ENCODE measurements at places on chromosomes 16 and 17. TPM values are rescaled to one million over a fixed set of nuclear protein-coding genes. Genes with fewer than 3 reads are reported as not detected.

DNA sequence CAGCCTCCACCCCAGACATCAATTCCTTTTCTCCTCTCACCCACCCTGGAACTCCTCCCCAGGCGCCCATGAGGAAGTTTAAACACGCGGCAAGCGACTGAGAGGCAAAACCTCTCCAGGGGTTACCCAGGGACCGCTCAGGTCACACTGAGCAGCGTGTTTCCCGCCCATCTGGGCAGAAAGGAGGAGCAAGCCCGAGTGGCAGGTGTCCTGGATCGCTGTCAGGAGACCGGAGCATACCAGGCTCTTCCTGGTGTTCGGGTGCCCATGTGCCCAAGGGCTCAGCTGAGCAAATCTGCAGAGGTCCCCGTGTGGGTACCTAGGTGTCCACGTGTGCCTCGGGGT is 491 bp downstream of the SLC25A19 start:
- peak overlapping the region; percentile 100 for H3K27ac ChIP-seq
- no peaks in the 10 kb centered on the region for H3K27me3 ChIP-seq
- DNase-seq = peak; percentile 66
- peak overlapping the region; percentile 96 for H3K4me3 ChIP-seq

GRCh38 chr16:63201851-63202250 is 1165.6 kb upstream of the CDH8 start:
- DNase-seq = no peak
- H3K36me3 ChIP-seq = no peaks in the 10 kb centered on the region
- H3K4me1 ChIP-seq = no peaks in the 10 kb centered on the region
- no peak overlapping the region for H3K4me3 ChIP-seq
- no peaks in the 10 kb centered on the region for H3K27me3 ChIP-seq

DNA sequence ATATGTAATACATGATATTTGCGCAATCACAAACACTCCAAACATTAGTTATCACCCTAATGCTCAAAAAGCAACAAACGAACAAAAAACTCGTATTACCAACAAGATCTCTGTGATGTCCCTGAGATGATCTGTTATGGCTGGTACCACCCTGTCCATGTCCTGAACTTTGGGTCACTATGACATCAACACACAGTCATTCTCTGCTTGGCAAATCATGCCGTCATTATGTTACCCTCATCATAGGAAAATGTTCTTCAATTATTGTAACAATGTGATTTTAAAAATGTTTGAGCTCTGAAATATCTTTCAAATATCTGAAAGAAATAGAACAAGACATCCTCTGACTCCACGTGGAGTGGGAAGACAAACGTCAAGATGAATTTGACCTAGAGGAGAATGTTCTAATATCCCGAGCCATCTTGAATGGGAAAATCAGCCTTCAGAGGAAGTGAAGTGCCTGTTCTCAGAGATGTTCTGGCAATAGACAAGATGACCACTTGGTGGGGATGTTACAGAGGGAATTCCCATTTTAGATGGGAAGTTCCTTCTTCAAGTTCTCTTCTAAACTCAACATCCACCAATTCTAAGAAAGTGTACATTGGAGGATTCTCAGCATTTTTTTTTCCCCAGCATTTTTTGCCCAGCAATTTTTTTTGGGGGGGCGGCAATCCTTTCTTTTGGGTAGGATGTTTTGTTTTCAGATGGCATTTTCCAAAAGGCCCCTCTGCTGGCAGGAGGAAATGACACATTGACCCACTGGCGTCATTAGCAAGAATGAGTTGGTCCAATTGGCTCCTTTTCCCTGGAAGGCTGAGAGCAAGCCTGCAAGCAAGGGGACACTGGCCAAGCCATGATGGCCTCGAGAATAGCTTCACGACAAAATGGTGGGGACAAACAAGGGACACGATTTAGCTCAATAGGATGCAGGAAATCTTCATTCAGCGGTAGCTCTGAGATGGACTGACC is 3.7 kb upstream of the HSD17B2 start:
- no peak overlapping the region for H3K4me3 ChIP-seq
- DNase-seq = no peak
- H3K36me3 ChIP-seq = no peaks in the 10 kb centered on the region
- H3K27ac ChIP-seq = no peak overlapping the region

ALDOA gene
- total RNA-seq = 1,724 TPM

TMEM100 gene
- total RNA-seq = not detected

TEKT1 gene
- total RNA-seq = not detected

- DNase-seq = no peak
- no peak overlapping the region for H3K4me3 ChIP-seq
- no peaks in the 10 kb centered on the region for H3K4me1 ChIP-seq
- peaks cover 31% of the 10 kb centered on the region for H3K27me3 ChIP-seq
Observed at GRCh38 chr17:21482189-21482865, 106.2 kb downstream of the KCNJ12 start.

GRCh38 chr16:81647527-81647926 is 131.6 kb upstream of the PLCG2 start:
- H3K4me1 ChIP-seq = peaks cover under 1% of the 10 kb centered on the region
- no peaks in the 10 kb centered on the region for H3K27me3 ChIP-seq
- H3K27ac ChIP-seq = no peak overlapping the region
- no peaks in the 10 kb centered on the region for H3K36me3 ChIP-seq
- no peak overlapping the region for H3K4me3 ChIP-seq
- no peak for DNase-seq

ZP2 gene
- not detected for total RNA-seq

MYH2 gene
- total RNA-seq = not detected

DNA sequence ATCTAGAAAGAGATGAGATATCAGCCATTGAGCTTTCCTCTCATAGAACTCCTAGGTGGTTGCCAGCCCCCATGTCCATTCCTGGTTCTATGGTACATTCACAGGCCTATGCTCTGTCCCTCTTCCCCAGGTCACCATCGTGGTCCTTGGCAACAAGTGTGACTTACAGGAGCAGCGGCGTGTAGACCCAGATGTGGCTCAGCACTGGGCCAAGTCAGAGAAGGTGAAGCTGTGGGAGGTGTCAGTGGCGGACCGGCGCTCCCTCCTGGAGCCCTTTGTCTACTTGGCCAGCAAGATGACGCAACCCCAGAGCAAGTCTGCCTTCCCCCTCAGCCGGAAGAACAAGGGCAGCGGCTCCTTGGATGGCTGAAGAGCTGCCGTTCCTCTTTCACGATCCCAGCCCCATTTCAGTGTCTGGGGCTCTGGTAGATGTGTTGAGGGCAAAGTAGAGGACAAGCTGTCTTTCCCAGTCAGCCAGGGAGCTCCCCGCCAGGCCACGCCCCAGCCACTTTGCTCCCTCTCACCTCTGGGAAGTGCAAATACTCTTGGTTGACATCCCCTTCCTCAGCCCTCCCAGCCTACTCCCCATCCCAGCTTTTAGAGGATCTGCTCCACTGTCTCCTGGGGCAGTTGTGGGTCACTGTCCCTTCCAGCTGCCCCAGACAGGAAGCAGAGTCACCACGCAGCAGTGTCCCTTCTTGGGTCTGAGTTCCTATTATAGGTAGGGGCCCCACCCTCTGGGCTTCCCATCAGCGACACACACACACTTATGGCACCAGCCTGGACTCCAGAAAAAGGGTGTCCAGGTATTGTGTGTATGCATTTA is 3.8 kb downstream of the NKIRAS2 start:
- DNase-seq = no peak
- H3K4me1 ChIP-seq = peaks cover 27% of the 10 kb centered on the region
- peaks cover 8% of the 10 kb centered on the region for H3K36me3 ChIP-seq
- no peaks in the 10 kb centered on the region for H3K27me3 ChIP-seq
- H3K4me3 ChIP-seq = no peak overlapping the region

GRCh38 chr16:84726669-84727467 is 27.1 kb downstream of the USP10 start:
- H3K4me1 ChIP-seq = peaks cover 66% of the 10 kb centered on the region

DNA sequence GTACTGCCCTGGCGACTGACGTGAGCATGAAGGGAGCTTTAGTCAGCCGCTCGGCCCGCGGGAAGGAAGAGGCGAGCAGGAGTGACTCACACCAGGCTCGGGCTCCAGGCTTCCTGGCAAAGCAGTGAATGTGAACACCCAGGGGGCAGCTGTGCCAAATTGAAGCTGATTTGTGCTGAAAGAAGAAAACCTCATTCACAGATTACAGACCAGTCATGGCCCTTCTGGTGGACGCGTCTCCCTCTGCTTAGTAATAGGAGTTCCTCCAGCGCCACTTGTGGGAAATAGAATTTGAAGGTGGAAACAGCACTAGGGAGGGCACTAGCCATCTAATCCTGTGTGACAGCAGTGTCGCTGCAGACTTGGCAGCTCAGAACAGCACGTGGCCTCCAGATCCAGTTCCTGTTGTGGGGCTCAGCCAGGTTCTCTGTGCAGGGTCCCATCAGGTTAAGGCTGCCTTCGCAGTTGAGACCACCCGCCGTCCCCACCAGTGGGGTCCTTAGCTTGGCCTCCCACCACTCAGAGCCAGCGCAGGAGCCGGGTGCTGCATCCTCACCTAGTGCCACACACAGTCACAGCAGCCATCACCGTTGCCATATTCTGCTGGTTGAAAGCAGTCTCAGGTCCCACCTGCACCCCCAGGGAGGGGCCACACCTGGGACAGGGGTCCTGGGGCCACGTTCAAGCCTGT is 164.5 kb upstream of the CHMP6 start:
- no peaks in the 10 kb centered on the region for H3K27me3 ChIP-seq
- H3K27ac ChIP-seq = no peak overlapping the region
- DNase-seq = peak; percentile 35
- H3K4me3 ChIP-seq = no peak overlapping the region
- peaks cover 20% of the 10 kb centered on the region for H3K4me1 ChIP-seq
- H3K36me3 ChIP-seq = peaks cover 15% of the 10 kb centered on the region

GRCh38 chr16:56610609-56611111 is 2.3 kb downstream of the MT2A start:
- H3K4me1 ChIP-seq = peaks cover 79% of the 10 kb centered on the region
- DNase-seq = no peak
- H3K4me3 ChIP-seq = peak overlapping the region; percentile 81
- no peaks in the 10 kb centered on the region for H3K36me3 ChIP-seq
- peak overlapping the region; percentile 79 for H3K27ac ChIP-seq
- no peaks in the 10 kb centered on the region for H3K27me3 ChIP-seq

DNA sequence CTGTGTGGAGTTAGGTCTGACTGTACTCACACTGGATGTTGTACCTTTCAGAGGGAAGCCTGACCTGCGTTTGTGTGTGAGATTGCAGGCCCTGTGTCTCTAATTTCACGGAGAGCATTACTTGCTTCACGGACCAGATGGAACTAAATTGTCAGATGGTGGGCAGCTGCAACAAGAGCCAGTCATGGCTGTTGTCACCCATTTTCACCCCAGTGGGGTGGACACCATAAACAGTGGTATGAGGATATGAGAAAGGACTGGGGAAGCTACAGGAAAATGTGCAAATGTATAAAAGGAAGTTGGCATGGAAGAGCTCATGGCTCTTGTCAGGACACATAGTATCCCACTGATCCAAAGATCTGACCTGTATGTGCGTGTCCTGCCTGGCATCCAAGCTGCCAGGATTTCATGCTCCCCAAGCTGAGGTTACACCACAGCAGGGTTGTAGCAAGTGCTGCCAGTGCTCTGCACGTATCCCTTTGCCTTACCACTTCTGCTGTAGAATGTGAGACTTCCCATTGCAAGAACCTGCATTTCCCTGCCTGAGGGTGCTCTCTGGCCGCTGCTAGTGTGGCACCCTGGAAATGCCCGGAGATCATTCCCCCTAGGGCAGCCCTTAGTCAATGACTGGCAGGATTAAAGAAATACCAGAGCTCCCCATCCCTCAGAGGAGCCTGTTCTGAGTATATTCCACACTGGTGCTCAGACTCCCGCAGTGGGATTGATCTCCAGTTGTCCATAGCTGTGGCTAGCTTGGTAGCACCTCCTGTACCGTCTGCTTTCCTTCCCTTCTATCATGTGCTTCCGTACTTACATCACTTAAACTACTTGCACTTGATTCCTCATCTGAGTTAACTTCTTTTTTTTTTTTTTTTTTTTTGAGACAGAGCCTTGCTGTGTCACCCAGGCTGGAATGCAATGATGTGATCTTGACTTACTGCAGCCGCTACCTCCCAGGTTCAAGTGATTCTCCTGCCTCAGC is 70.4 kb upstream of the TANC2 start:
- no peak overlapping the region for H3K4me3 ChIP-seq
- H3K27me3 ChIP-seq = peaks cover 6% of the 10 kb centered on the region
- H3K36me3 ChIP-seq = no peaks in the 10 kb centered on the region
- DNase-seq = no peak
- H3K4me1 ChIP-seq = peaks cover 9% of the 10 kb centered on the region

MYLK3 gene
- 0.15 TPM for total RNA-seq

GRCh38 chr16:57994778-57995177 is 5.7 kb downstream of the ZNF319 start:
- peak; percentile 71 for DNase-seq
- H3K27ac ChIP-seq = peak overlapping the region; percentile 69
- H3K4me3 ChIP-seq = no peak overlapping the region
- H3K36me3 ChIP-seq = peaks cover 12% of the 10 kb centered on the region

KRTAP4-6 gene
- total RNA-seq = not detected

CLEC3A gene
- not detected for total RNA-seq

- no peak overlapping the region for H3K27ac ChIP-seq
- no peaks in the 10 kb centered on the region for H3K36me3 ChIP-seq
- DNase-seq = no peak
- no peak overlapping the region for H3K4me3 ChIP-seq
- H3K4me1 ChIP-seq = peaks cover 50% of the 10 kb centered on the region
Observed at GRCh38 chr16:88473666-88474534, 20.8 kb downstream of the ZFPM1 start.

NPTX1 gene
- total RNA-seq = 1.2 TPM

- no peak overlapping the region for H3K4me3 ChIP-seq
- H3K27ac ChIP-seq = no peak overlapping the region
- no peaks in the 10 kb centered on the region for H3K36me3 ChIP-seq
- peak; percentile 6 for DNase-seq
- peaks cover 21% of the 10 kb centered on the region for H3K27me3 ChIP-seq
- peaks cover 9% of the 10 kb centered on the region for H3K4me1 ChIP-seq
Observed at GRCh38 chr17:44915862-44916780, 821 bp upstream of the GFAP start.

DNA sequence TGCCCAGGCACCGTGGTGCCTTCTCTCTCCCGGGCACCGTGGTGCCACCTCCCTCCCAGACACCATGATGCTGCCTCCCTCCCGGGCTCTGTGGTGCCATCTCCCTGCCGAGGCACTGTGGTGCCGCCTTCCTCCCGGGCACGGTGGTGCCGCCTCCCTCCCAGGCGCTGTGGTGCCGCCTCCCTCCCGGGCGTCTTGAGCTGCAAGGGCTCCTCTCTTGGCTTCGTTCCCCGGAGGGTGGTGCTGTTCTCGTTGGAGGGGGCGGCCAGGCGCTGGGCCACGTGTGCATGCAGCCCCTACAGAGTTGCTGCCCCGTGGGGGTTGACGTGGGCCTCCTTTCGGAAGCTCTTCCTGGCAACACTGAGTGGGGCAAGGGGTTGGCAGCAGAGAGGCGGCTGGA is 8.2 kb downstream of the CENPX start:
- no peak overlapping the region for H3K27ac ChIP-seq
- no peaks in the 10 kb centered on the region for H3K27me3 ChIP-seq
- DNase-seq = no peak
- H3K4me3 ChIP-seq = no peak overlapping the region

DNA sequence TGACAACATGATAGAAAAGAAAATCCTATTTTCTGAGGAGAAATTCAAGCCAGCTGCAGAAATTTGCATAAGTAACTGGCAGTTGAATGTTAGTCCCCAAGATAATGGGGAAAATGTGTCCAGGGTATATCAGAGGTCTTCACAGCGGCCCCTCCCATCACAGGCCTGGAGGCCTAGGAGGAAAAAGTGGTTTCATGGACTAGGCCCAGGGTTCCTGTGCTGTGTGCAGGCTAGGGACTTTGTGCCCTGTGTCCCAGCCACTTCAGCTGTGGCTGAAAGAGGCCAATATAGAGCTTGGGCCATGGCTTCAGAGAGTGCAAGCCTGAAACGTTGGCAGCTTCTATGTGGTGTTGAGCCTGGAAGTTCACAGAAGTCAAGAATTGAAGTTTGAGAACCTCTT is 35.6 kb downstream of the TMEM100 start:
- H3K27me3 ChIP-seq = peaks cover 30% of the 10 kb centered on the region
- no peak overlapping the region for H3K27ac ChIP-seq
- H3K4me3 ChIP-seq = no peak overlapping the region
- H3K4me1 ChIP-seq = no peaks in the 10 kb centered on the region

Data from activated CD4-positive, alpha-beta memory T cell treated with anti-CD3 and anti-CD28 coated beads for 36 hours (primary cell).